ENCODE measurements at places on chromosomes 1 and 21.

DNA sequence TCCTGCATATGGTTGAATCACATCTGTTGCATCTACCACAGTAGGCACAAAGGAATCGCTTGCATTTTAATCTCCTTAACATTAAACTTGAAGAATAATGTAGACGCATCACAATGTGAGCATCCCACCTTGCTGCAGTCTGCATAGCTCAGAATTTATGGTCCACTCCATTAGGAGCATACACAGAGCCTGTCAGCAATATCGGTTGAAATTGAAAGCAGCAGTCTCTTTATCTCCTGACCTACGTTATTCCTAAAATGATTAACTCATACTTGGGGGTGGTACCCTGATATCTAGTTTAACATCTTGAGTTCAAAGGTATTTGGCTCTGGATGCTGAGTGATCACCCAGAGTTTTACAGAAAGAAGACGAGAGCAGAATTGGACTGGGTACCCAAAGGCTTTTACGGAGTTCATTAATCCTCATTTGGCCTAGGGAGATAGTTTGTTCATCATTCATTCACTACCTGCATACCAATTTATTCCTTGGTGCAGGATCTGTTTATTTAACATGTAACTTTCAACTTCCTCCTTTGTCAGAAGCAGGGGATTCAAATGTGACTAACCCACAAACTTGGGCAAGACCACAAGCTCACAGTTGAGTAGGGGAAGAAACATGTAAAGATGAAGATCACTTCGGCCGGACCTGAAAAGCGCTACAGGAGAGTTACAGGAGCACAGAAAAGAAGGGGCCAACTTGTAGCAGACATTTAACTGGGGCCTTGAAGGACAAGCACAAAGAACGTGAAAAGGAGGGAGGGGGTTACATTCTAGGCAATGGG lies 187.9 kb downstream of the DAB1 start:
- no peak for DNase-seq

GRCh38 chr1:29548091-29548490 lies 311.8 kb downstream of the PTPRU start:
- DNase-seq: no peak

DNA sequence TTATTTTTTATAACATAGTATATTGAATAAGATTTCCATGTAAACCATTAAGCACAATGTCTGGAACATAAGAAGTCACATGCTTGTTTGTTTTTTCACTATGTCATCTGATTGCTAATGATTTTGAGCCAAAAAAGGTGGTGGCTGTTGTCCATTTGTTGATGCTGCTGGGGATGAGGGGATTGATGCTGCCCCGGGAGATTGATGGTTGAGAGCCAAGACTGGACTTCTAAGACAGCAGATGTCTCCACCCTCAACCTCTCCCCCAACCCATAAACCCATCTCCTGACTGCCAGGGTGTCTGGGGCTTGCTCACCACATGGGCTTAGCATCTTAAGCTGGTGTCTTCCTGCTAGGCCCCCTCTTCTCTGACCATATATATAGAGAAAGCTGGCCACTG lies 35.8 kb upstream of the CD34 start:
- DNase-seq: no peak

DNA sequence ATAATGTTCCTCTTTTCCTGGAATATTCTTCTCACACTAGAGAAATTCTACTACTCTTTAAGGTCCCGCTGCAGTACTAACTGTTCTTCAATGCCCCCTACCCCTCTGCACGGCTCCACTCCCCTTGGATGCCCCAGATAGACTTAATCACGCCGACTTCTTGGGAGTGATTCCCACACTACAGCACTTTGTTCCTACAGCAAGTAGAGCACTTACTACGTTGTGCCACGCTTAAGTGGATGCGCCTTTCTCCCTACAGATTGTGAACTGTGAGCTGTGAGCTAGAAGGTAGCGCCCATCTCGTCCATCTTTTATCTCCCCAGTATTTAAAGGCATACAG lies 2.2 kb downstream of the ZNF436 start:
- no peak for DNase-seq

DNA sequence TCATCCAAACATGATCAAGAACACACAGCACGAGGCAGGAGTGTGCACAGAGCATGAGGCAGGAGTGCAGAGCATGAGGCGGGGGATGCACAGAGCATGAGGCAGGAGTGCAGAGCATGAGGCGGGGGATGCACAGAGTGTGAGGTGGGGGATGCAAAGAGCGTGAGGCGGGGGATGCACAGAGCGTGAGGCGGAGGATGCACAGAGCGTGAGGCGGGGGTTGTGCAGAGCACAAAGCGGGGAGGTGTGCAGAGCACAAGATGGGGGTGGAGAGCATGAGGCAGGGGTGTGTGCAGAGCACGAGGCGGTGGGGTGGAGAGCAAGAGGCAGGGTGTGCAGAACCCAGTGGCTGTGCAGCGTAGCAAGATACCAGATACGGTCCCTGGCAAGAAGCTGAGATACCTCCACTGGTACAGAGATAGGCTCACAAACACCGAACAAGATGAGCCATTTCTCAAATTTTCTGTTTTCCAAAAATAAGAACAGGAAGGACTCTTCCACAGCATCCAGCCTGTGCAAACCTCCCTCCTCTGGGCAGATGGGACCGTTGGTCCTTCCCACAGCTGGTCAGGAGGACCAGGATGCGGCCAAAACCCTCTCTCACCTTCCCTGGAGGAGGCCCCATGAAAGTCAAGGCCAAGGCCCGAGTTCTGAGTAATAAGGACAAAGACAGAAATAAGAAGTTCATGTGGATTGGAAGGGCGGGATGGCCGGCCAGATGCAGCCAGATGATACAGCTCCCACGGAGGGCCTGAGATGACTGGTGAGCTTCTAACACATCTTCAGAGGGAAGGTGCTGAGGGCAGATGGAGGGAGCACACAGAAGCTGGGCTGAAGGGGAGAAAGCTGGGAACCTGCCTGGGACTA lies 12.0 kb downstream of the SPATC1L start:
- no peak for DNase-seq

DNA sequence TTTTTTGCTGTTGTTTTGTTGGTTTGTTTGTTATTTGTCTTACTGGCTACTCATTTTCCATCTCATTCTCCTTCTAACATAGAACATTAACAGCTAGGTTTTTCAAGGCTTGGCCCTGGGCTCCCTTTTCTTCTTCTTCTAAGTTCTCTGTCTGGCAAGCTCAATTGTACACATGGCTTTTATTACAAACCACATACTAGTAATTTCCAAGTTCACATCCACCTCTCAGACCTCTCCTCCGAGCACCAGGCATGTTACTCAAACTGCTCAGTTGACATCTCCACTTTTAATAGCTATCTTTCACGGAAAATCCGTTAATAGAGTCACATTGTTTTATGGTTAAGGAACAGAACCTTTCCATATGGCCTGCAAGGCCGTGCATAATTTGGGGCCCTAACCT lies 736.9 kb upstream of the ADAMTS5 start:
- DNase-seq: no peak

GRCh38 chr21:34213959-34214358 lies 140.6 kb downstream of the MRPS6 start:
- no peak for DNase-seq

DNA sequence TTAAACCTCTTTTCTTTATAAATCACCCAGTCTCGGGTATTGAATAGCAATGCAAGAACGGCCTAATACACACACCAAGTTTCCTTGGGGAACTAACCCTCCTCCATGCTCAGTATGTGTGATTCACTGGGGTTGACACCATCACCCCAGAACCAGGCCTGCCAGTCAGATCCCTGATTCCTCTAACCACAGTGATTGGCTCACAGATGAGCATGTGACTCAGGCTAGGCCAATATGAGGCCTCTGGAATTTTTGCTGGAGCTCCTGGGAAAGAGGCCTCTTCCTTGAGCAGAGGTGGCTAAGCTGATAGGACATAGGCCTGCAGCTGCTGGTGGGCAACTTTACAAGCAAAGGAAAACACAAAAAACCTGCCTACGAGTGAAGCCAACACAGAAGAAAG lies 74.7 kb upstream of the ZBTB40 start:
- DNase-seq: no peak

GRCh38 chr1:98304888-98305287 lies 356.6 kb upstream of the SNX7 start:
- DNase-seq: no peak

DNA sequence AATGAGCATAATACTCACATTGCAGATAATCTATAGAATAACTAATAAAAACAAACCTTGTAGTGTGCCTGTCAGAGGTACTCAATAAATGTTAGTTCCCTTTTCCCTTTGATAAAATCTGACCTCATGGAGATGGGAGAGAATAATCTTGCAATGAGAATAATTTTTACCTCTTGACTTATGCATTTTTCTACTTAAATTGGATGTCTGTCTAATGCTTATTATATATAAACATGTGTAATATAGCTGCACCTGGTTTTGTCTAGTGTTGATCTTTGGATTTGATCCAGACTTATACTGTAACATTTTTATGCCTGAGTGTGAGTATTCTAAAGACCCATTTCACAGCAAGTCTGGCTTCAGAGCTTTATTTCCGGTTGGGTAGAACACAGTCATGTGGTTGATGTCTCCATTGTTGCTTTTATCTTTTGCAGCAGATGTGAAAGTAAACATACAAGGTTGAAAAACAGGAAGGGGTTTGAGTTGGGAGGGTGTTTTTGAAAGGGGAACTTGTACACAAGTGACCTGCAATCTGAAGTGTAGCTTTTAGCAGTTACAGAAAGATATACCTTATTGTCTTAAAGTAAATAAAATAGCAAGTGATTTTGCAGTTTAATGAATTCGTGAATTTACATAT lies 12.4 kb downstream of the EPB41 start:
- peak; percentile 94 for DNase-seq

DNA sequence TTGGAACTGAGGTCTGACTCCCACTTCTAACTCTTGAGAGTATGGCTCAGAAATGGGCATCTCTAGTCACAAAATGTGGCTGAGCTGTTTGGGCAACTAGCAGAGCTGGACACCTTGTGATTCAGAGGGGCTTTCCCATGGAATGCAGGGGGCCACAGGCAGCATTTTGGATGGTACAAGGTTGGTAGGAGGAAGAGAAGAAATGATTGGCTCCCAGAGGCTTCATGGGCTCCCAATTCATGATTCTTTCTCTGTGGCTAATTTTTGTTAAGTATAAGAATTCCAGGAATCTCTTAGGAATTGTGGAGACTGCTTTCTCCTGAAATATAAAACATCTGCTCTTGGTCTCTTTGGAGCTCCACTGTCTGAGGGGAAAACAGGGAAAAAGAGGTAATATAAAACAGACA lies 49.7 kb downstream of the PBX1 start:
- DNase-seq: no peak
